Stimulated activated CD4-positive, alpha-beta T cell treated with anti-CD3 and anti-CD28 coated beads, Interleukin-1b, Interleukin-23, amount 100 ng/mL, for 48 hours (primary cell): ENCODE measurements at places on chromosomes 16 and 17.
A peak's percentile ranks its signal among the peaks of the same experiment; 100 is the strongest.

- no peak for DNase-seq
Observed at GRCh38 chr16:66035096-66035495, 331.4 kb upstream of the CDH5 start.

DNA sequence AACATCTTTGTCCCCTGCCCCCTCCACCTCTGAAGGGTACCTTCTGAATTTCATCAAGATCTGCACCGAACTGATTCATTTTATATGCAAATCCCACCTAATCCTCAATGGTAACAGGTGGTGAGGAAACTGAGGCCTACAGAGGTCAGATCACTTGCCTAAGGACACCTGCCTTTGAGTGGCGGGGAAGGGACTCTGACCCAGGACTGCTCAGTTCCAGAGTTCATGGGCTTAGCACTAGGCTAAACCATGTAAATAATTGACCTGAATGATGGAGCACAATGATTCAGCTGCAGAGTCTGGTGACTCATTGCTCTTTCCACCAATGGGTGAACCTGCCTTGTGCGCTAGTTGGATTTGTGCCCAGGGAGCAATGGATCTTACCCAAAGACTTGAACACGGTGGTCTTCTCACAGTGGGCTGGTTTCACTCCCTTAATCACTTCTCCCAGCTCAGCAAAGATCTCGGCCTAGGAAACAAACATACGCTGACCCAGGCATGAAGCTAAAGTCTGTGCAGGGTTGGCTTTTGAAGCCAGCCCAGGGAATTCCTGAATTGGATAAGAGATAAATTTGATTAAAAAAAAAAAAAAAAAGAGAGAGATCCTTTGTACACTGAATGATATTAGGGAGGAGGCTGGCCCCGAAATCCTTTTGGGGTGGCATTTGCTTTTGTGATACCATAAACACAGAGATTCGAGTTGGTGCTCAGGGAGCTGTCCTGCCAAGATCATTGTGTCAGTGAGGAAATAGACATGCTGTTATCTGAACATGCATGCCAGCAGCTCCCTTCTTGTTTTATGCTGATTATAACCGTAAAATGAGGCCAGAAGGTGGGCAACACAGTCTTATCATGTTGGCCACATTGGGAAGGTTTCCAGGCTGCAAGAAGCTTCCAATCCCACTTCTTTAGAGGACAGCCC is 17.0 kb downstream of the CRYM start:
- DNase-seq = no peak

DNA sequence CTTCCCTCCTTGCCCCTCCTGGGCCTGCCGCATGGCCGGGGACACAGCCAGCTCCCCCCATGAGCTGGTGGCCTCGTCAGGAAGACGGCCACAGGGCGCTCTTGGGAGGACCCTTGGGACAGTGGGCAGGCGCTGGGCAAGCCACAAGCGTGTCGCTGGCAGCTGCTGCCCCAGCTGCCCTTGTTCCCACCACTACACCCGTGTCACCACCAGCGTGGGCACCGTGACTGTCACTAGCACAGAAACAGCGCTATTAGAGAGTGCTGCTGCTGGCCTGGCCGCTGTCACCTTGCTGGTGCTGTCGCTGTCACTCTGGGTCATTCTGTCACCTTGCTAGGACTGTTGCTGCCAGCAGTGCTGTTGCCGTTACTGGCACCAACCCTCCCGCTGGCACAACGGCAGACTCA is 47.2 kb downstream of the ZFPM1 start:
- no peak for DNase-seq

- DNase-seq = no peak
Observed at GRCh38 chr17:49775546-49776260, 11.8 kb upstream of the FAM117A start.

DNA sequence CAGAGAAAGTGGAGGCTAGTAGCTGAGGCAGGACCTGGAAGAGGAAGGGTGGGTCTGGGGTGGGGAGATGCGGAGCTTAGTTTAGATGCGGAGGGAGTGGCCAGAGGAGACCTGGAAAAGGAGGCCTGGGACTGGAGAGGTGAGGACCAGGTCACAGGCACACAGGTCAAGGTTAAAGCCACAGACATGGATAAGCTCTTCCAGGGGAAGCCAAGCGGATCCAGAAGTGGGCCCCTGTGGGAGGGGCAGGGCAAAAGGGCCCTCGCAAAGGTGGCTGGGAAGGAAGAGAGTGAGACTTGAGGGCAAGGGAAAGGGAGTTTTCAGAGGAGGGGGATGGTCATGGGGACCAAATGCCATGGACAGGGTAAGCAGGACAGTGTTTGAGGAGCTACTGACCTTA is 13.9 kb upstream of the MLLT6 start:
- no peak for DNase-seq

GRCh38 chr16:27398894-27399853 is 2.8 kb upstream of the IL21R start:
- no peak for DNase-seq

GRCh38 chr16:81424771-81425170 is 19.8 kb upstream of the CMIP start:
- DNase-seq = peak; percentile 35

DNA sequence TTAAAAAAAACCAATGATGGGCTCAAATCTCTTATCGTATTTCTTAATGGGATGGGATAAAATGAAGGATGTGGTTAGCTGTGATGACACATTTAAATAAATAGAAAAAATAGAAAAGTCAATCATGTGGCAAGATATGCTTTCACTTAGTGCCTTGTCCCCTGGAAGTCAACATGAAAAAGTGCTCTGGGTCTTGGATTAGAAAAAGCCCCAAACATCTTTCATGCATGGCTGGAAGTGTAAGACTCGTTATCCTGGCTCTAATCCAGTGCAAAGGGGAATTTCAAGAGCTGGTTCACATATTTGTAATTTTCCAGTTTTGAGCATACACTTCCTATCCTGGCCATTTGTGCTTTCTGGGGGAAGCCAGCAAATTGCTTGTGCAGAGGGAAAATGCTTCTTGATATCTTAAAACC is 160.9 kb downstream of the MAP2K6 start:
- no peak for DNase-seq

- no peak for DNase-seq
Observed at GRCh38 chr16:83336603-83337002, 471.2 kb upstream of the HSBP1 start.

GRCh38 chr17:34782271-34782670 is 179.0 kb downstream of the CCT6B start:
- no peak for DNase-seq

DNA sequence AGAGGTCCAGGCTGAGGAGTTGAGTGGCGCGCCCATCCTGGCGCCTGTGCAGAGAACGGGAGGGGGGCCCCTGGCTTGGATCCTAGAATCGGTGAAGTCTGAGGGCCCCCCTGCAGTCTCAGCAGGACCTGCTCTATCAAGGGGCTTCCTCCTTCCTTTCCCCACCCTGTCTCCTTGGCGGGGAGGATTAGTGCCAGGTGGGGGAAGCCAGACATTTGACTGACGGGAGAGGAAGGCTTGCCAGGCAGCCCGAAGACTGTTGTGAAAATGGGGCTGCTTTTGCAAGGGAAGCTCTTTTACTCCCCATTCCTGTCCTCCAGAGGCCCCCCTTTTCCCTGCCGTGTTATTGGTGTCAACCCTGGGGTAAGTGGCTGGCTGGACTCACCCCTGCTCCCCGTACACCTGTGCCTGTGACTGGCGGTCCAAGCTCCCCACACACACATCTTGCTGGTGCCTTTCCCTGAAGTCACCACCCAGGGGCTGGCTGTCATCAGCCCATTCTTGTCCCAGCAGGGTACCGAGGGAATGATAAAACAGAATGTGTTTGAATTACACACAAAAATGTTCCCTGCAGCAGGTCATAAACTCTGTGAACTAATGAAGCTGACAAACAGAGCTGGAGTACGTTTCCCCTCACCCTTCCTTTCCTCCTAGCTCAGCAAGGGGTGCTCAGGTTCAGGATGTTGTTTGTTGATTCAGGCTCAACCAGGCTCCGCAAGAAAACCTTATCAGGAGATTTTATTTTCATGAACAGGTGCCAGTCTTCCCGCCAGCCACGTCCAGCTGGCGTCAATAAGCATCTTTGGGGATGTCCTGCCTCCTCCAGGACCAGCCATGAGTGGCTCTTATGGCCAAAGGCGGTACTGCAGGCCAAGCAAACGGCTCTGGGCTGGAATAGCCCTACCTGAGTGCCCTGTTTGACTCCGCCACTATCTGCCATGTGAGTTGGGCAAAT is 4.4 kb upstream of the ARMC7 start:
- peak; percentile 19 for DNase-seq

- DNase-seq = no peak
Observed at GRCh38 chr16:85378145-85379040, 234.7 kb upstream of the GSE1 start.

- no peak for DNase-seq
Observed at GRCh38 chr16:2779151-2779920, 2.3 kb upstream of the ELOB start.

GRCh38 chr17:17837380-17837821 is 615 bp upstream of the SREBF1 start:
- no peak for DNase-seq

DNA sequence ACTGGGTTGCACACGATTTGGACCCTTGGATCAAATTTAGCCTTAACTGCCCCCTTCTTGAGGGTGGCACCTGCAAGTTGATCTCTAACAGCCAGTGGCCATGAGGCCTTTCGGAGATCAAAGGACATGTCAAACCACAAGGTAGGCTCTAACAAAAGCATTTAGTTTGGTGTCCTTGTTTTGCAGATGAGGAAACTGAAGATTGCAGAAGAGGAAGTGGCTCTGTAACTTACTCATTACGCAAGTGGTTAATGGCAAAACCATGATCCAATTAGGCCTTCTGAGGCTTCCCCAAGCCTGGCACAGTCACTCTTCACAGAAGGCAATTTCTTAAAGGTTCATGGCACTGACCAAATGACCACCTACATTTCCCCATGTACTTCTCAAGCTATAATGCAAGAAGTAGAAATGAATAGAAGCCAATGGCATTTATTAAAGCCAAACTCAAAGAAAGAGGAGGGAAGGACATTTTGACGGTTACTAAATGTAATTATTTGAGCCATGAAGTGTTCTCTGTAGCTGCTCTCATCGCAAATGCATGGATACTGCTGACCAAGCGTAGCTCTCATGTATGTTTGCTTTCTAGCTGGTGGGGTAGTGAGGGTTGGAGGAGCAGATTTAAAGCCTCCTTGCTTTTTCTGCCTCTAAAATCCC is 32.8 kb upstream of the ABCC12 start:
- DNase-seq = no peak

- no peak for DNase-seq
Observed at GRCh38 chr16:71711789-71712188, 12.7 kb downstream of the PHLPP2 start.

GRCh38 chr17:76365256-76365903 is 11.7 kb upstream of the PRPSAP1 start:
- DNase-seq = no peak

DNA sequence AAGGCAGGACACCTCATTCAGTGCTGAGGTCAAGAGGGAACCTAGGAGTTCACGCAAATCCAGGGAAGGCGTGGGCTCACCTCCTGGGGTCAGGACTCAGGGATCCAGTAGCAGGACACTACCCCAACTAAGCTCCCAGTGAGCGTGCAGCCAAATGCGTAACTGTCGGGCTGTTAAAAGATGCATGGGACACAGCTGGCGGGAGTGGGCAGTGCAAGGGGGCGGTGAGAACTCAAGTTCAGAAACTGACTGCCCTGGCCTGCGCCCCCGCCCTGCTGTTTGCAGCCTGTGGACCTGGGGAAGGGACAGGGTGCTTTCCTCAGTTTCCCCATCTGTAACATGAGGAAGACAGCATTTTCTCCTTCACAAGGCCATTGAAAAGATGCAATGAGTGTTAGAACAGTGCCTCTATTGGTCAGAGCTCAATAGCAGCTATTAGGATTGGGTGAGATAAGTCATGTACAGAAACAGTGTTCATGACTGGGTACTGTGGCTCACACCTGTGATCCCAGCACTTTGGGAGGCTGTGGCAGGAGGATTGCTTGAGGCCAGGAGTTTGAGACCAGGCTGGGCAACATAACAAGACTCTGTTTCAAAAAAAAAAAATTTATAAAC is 20.2 kb downstream of the CDIPT start:
- no peak for DNase-seq

GRCh38 chr17:36515837-36516236 is 18.8 kb downstream of the MYO19 start:
- DNase-seq = no peak

- DNase-seq = no peak
Observed at GRCh38 chr16:74219706-74220105, 76.9 kb upstream of the PSMD7 start.

DNA sequence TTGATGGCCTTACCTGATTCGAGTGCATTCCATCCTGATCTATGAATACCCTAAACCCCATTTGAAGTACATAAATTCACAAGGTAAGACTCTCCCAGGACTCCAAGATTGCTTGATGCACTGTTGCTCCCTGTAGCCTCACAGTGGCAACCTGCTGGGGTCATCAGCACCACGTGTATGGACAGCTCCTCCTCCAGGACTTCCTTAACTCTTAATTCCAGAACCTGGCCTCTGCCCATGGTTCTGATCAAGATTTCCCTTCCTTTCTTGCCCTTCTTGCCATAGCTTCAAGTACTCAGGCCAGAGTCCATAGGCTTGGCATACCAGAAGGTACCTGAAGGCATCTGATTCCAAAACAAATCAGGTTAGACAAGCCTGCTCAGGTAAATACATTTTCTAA is 34.0 kb upstream of the NLK start:
- no peak for DNase-seq

GRCh38 chr16:62764572-62764971 is 728.3 kb upstream of the CDH8 start:
- no peak for DNase-seq

DNA sequence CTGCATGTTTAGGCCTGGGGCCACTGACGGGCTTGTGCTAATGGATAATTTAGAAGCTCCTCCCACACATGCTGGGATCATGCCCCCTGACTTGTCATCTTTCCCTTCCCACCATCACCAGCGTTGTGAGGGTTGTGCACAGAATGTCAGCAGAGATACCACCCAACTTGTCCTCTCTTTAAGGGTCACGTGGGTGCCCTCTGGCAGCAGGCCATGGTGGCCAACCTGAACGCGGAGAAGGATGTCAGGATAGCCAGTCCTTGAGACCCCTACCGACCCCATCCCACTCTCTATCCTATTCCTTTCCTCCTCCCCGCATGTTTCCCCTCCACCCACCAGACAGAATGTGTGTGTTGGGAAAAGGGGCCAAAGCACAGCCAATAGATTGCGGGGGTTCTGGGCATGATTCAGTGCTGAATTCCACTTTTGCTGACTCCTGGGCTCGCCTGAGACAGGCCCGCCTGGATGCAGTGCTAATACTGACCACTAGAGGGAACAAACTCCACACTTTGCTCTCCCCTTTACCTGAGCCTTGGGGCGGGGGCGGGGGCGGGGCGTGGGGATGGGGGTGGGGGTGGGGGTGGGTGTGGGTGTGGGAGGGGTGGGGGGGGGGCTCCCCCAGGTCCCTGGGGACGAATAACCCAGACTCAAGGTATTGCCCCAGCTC is at the start of gene GH2:
TSS of gene GH2 (minus strand) at position 10 of the 667 bp plus-strand sequence. CDS start 143 bp downstream, outside the sequence.
- peak; percentile 66 for DNase-seq

GRCh38 chr16:1906055-1906845 is 12.0 kb downstream of the HS3ST6 start:
- DNase-seq = no peak

GRCh38 chr17:37744961-37745800 is at the start of gene HNF1B:
HNF1B (minus strand) TSS chr17:37745059; CDS start chr17:37744884, 175 bp downstream.
- no peak for DNase-seq

DNA sequence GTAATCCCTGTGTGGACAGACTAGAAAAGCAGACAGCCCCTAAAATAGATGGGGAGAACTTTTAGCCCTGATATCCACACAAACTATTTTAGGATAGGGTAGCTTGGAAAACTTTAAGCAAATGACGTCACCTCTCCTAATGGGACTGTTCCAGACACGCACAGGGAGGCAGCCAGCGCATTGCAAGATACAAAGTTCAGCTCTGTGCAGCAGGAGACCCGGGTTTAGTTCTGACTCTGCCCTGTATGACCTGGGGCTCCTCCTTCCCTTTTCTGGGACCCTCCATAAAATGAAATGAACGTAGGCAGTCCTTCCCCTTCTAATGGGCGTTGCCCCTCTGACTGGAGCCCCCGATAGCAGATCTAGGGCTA is 6.3 kb downstream of the ZNF689 start:
- DNase-seq = no peak
